Myocyte (in vitro differentiated cells): ENCODE measurements at places on chromosomes 1 and 21. TPM values are rescaled to one million over a fixed set of nuclear protein-coding genes. Genes with fewer than 3 reads are reported as not detected.

GRCh38 chr1:228030451-228031201, 23.8 kb downstream of the WNT3A start:
- DNase-seq: no peak

- no peak for DNase-seq
Observed at GRCh38 chr1:246176126-246177024, 330.7 kb downstream of the SMYD3 start.

GRCh38 chr21:16535626-16536025, 805.8 kb downstream of the USP25 start:
- DNase-seq: no peak

- no peak for DNase-seq
Observed at GRCh38 chr1:178862416-178862815, 8.5 kb downstream of the ANGPTL1 start.

- DNase-seq: no peak
Observed at GRCh38 chr1:180534214-180534613, 24.6 kb upstream of the OVAAL start.

THEM5 gene
- total RNA-seq: not detected in 2 replicates

DNAH14 gene
- total RNA-seq: 10.1 and 25.2 TPM in 2 replicates
